A549 treated with Mapracorat at 1 μM for 4 hours (cell line): ENCODE measurements at places on chromosomes 5 and 9. TPM values are rescaled to one million over a fixed set of nuclear protein-coding genes. Genes with fewer than 3 reads are reported as not detected.

SPINK13 gene
- total RNA-seq = 0.27 to 0.30 TPM (median 0.27 TPM) in 3 of 5 replicates, not detected in the others

SAXO1 gene
- total RNA-seq = not detected in 5 replicates

PCDHGB4 gene
- total RNA-seq = 0.55 to 1.0 TPM (median 0.97 TPM) in 5 replicates

SAPCD2 gene
- total RNA-seq = 13.5 to 26.0 TPM (median 23.9 TPM) in 5 replicates

PLPP7 gene
- total RNA-seq = 0.05 TPM in 1 of 5 replicates, not detected in the others

CBY3 gene
- not detected in 5 replicates for total RNA-seq

MRPS30 gene
- total RNA-seq = 30.5 to 36.5 TPM (median 35.2 TPM) in 5 replicates

OR1N2 gene
- total RNA-seq = not detected in 5 replicates
